Left lung (tissue), 14 donors: ENCODE measurements at places on chromosomes 5 and 9. TPM values are rescaled to one million over a fixed set of nuclear protein-coding genes. Genes with fewer than 3 reads are reported as not detected.

- no peak for DNase-seq
These were observed 28.1 kb downstream of the TGFBI start for GRCh38 chr5:136056771-136057335.

ALDH7A1 gene
- polyA plus RNA-seq, result 137 TPM

FAM153A gene
- polyA plus RNA-seq, result 0.35 TPM

GRCh38 chr5:74131250-74131649, 505.3 kb downstream of the ARHGEF28 start:
- no peak for DNase-seq

- no peak for DNase-seq
These were observed 300.4 kb downstream of the IRX2 start for GRCh38 chr5:2451100-2451499.

- no peak for DNase-seq
These were observed 171.4 kb upstream of the CDH10 start for GRCh38 chr5:24816206-24816605.

FLT4 gene
- 48.5 TPM for polyA plus RNA-seq

GRCh38 chr9:84862308-84862707, 192.8 kb downstream of the NTRK2 start:
- no peak for DNase-seq

GRCh38 chr5:165187815-165188214, 1682.4 kb downstream of the MAT2B start:
- no peak for DNase-seq

GDNF gene
- 0.07 TPM for polyA plus RNA-seq
